Amniotic stem cell (primary cell): ENCODE measurements at places on chromosomes 2 and 18.

GRCh38 chr2:99857867-99858444 is 284.4 kb downstream of the AFF3 start:
- no peak for DNase-seq

DNA sequence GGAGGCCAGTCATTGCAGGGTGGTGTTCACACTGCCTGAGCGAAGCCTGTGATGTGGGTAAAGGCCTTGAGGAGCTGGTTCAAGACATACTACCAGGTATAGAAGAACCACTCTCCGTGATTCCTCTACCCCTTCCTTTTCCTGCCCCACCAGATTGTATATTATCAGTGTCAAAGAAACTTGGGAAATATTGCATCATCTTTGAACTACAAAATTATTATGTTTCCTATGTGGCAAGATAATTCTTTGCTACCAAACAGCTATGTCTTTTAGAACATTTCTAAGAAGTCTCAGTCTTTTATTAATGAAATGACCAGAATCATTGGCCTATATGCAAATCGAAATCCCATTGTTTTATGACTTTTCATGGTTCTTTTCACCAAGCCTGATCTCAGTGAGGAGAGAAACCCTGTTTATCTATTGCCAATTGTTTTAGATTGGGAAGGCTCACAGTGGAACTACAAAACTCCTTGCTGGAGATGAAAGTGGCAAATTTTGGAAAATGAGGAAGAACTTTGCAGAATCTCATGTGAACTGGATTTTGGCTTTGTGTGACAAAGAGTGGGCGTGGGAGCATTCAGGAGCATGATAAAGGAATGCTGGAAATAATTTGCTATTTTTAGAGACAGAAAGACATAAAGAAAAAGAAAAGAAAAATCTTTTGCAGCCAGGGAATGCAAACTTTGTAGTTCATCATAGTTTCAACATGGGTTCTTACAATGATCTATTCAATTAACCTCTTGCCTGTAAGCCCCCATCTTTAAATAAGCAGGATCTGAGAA is 286.9 kb downstream of the INSIG2 start:
- DNase-seq: no peak

DNA sequence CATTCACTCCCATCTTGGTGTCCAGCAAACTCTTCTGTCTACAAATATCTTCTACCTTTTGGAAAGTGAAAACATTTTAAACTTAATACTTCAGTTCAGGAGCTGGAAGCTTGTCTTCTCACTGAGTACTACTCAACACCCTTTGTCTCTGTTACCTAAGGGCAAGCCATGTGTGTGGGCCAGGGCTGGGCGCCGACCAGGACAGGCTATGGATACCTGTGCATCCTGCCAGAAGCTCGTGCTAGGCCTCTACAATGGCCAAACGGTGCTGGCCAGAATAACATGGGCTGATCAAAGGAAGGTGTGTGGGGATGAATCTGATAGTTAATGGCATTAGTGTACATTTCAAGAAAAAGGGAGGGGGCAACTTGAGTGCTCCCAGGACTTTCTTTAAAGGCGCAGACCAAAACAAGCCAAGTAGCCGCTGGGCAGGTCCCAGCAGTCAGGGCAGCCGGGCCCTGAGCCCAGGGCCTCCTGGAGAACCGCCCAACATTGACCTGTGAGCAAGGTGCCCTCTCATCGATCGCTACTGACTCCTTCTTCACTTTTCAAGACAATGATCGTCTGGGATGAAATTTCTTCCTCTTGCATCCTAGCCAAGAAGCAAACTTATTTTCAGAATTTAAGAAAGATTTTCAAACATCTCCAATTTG is 29.0 kb upstream of the ID2 start:
- DNase-seq: no peak

- peak; percentile 31 for DNase-seq
These were observed 36.3 kb downstream of the YWHAQ start for GRCh38 chr2:9594366-9595054.

- no peak for DNase-seq
These were observed 486.5 kb downstream of the NUP35 start for GRCh38 chr2:183610724-183611123.

DNA sequence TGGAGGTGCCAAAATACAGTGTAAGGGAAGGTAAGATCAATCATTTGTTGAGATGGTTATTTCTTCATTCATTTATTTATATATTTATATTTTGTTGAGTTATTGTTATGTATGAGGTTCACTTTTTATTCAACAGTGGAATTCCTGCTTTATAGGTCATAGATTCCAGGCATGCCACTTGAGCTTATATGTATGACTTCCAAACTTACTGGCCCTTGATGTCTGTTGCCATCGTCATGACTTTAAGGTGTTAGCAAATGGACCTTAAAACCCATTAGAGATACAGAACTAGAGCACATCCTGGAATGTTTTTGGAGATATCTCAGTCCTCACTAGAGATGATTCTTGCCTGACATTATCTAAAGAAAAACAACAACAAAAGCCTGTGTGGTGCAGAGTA is 25.9 kb downstream of the CCDC85A start:
- DNase-seq: no peak

GRCh38 chr18:45690975-45691815 is 32.8 kb upstream of the SLC14A1 start:
- no peak for DNase-seq

DNA sequence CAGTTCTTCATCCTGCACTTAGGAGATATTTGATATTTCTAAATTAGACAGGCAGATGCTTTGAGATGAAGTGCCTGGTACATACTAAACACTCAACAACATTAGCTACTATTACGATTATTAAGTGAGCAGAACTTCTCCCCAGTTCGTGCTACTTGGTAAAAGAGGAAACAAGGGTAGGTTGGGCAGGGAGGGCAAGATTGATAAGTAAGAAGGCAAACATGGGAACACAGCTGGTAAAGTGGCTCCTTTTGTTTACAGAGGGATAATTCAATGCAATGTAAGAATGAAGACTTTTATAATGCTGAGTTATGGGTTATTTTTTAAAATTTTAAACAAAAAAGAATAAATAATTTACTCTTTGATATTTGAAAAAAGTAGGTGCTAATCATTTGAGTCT is 15.9 kb upstream of the WIPF1 start:
- DNase-seq: no peak

DNA sequence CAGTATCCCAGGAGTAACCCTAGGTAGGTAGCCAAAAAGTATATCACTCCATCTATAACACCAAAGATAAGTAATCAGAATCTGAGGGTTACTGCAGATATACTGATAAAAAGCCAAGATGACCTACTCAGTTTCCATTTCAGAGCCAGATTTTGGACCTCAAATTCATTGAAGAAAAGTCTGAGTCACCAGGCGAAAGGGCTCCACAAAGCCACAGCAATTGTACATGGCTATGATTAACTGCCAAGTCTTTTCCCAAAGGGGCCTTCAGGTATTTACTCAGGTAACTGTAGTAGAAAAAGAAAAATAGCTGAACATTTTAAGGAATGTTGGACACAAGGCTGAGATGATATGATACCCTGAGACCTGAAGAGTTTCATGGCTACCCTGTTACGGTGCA is 75.6 kb upstream of the KCNH7 start:
- no peak for DNase-seq
